Cortex of kidney (tissue), 1 donor: ENCODE measurements at places on chromosomes 2 and 18.

DNA sequence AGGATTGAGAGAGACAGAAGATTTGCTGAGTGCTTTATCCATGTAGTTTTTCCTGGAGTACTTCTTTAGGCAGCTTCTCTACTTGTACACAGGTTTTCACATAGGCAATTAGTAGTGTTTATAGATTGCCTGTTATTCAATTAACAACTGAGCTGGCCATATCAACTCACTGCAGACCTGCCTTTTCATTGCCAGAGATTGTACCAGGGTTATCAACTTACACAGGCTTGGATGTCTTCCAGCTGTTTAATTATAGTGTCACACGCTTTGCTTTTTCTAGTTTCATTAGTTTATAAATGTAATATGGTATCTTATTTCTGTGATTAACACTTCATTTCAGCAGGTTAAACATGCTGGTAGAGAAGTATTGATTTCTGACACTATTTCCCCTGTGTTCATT, 125.9 kb downstream of the GPD2 start:
- DNase-seq = no peak

DNA sequence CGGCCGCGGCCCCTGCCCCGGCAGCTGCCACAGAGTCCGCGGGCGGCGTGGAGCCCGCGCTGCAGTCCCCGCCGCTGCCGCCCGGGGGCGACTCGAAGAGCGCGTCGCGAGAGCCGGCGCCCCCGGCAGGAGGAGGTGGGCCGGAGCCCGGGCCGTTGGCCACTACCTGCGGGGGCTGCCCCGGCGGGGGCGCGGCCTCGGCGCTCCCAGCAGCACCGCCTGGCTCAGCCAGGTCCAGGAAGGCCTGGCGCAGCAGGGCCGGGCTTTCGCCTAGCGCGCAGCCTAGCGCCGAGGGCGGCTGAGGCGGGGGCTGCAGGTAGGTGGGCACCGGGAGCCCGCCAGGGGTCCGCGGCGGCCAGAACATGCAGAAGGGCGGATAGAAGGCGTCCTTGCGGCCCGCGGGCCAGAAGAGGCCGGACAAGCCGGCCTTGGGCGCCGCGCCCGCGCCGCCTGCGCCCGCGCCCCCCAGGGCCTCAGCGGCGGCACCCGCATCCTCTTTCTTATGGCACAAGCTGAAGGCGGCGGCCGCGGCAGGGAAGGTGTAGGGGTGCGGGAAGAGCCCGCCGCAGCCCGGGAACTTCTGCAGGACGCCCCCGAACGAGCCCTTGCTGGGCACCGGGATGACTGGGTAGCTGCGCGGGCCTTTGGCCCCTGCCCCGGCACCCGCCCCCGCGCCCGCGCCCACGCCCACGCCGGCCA, 3.9 kb downstream of the SKOR2 start:
- no peak for DNase-seq

DNA sequence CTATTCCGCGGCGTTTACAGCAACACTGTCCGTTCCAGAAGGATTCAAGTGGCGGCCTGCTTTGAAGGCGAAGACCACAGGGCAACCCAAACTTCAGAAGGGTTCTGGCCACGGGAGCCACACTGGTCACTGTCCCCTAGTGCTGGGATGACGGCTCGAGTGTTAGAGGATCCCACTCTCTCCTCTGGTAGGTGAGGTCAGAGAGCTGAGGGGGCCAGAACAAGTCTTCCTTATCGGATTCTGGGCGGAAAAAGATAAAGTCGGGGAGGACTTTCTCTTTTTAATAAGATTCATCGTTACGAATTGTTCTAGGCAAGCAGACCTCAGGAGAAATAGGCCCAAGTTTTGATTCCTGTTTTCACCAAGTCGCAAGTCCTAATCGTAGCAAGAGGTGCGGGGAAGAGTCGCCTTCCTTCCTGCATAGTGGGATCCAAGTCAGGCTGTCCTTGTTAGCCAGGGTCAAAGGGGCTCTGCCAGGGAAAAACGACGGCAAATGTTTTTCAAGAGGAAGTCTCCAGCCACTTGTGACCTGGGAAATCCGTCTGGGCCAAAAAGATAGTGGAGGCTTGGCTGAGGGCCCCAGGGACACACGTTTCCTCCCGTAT, 864 bp upstream of the MYL12A start:
- no peak for DNase-seq

GRCh38 chr2:8487461-8487932, 194.4 kb upstream of the ID2 start:
- no peak for DNase-seq

DNA sequence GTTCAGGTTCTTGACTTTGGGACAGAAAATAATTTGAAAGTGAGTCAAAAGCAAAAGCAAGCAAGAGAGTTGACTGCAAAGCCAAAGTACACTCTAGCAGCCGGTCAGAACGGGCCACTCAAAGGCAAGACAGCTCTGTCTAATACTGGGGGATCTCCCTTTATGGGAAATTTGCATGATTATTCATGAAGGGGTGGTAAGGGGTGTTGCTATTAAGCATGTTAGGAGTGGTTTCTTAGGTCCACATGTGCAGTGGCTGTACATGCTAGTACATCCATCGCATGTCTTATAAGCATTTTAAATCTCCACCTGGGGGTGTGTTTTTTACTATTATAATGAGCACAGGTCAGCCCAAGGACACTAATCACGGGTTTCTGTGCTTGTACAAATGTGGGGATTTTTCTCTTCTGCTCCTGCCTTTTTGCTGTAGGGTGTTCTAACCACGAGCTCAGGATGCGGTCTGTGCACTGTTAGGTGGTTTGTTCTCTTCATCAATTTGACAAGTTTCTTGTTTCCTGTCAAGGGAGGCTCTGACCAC, 60.2 kb upstream of the SPP2 start:
- DNase-seq = no peak

DNA sequence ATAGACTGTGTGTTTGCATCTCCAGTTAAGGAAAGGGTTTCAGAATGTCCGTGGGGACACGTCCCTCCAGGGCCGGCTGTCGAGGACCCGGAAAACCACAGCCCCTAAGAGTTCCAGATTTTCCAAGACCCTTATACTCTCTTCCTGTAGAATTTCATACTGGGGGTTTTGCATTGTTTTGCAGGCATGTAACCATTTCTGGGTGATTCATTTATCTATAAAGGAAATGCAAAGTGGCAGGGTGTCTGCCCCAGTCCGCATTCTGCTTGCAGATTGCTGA, 8.5 kb downstream of the SP9 start:
- DNase-seq = no peak

- no peak for DNase-seq
These were observed 298.6 kb upstream of the HNRNPA3 start for GRCh38 chr2:176913955-176914354.

DNA sequence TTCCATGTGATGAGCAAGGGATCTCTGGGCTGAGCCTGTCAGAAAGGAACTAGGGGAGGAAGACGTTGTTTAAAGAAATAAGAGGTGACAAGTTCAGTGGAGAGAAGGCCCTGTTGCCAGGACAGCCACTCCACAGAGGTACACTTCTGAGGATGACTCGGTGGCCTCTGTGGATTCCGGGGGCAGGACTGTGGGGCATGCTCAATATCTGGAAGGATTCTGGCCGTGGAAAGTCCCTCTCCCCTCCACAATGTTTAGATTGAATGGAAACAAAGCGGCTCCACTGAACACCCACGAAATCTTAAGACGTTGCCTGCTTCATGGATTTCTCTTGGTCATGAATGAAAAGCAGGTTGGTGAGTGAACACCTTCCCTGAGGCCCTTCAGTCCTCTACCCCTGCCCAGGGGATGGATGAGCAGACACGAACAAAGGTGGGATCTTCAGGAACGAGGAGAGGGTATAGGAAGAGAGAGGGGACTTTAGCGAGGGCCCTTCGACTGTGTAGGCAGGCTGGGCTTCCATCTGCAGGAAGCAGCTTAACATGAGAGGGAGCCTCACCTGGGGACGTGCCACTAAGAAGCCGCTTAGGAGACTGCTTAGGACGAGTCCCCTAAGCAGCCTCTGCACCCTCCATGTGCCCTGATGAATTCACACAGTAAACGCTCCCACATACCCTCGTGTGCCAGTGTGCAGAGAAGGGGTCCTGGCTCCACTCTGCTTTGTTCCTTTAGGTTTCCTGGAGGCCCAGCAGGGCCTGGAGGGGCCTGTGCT, 1.9 kb downstream of the NTSR2 start:
- no peak for DNase-seq

DNA sequence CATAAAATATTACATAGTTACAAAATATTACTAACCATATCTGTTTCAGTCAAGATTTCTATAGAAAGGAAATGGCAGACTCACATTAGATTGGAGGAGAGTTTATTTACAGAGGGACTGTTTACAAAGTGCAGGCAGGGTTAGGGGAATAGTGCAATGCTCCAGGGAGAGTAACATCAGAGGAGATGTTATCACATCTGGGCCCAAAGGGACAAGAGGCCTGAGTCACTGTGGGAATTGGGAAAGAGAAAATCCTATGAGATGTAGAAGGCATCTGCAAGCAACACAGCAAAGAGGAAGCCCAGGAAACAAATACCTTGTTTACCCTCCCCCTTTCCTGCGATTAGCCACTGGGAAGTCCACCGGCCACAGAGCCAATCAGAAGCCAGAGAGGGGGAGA, 227.3 kb upstream of the TANK start:
- DNase-seq = no peak

GRCh38 chr18:59459369-59460071, 100.5 kb upstream of the LMAN1 start:
- no peak for DNase-seq

GRCh38 chr2:227728035-227728434, at the start of gene SCYGR7:
Gene SCYGR7, plus strand, starts transcription at chr2:227728335. Its CDS starts 0 bp downstream, at chr2:227728335.
- DNase-seq = no peak

- DNase-seq = no peak
These were observed 112.2 kb downstream of the OSBPL6 start for GRCh38 chr2:178306352-178307073.

DNA sequence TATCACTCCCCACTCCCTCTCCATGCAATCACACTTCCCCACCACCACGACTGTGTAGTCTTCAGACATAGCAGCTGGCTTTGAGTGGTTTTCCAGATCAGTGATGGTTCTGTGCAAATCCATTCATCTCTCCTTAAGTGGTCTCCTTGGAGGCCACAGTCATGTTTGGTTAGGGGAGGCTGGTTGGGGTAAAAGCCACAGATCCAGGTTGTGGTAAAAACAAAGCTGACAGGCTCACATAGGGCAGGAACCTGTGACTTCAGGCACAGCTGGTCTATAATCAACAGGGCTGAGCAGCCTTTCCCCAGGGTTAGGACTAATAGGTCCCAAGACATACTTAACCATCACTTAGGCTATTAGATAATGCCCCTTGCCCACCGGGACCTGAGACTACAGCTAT, 46.2 kb upstream of the FZD7 start:
- DNase-seq = no peak

DNA sequence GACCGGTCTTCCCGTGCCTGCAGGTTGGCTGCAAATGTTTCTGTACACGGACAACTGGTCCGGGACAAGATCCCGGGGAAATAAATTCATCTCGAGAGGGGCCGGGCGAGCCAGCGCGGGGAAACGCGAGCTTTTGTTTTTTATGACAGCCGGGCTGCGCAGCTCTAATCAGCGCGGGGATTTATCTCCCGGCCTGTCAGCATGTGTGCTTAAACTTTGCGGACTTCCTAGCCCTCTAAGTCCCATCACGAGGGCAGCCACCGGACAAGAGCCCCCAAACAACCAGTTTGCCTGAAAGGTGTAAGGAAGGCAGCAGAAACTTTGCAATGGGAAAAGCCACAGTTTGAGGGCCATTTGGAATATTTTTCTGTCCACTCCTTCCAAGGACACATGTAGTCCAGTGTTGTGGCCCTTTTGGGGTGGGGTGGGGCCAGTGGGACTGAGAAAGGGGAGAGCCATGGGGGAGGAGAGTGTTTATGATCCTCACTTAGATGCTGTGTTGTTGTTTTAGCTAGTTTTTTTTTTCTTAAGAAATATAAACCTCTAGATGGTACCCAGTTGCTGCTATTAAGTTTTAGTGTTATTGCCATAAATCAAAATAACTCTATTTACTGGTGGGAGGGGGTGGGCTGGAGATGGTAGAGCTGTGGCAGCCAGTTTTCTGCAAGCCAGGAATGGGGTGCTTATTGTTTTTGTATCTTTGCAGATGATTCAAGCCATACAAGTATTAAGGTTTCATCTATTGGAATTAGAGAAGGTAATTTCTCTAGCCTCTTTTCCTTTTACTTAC, 6.0 kb downstream of the MEIS1 start:
- DNase-seq = no peak

DNA sequence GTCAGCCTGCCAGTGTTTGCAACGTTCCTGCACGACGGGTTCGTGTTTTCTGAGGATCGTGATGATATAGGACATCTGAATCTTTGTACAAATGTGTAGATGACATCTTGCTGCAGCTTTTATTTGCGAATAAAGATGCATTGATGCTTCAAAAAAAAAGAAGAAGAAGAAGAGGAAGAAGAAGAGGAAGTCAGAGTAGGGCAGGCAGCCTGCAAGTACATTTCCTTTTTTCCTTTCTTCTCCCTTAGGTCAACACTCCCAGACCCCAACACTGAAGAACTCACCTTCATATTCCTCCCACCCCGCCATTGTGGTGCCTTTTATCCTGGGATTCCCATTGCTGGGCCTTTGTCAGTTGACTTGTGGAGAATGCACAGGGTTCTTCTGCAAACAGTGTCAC, 91.5 kb downstream of the FHOD3 start:
- no peak for DNase-seq

GRCh38 chr2:28325567-28326468, 66.8 kb upstream of the FOSL2 start:
- no peak for DNase-seq

- DNase-seq = no peak
These were observed 582.1 kb upstream of the SETBP1 start for GRCh38 chr18:44098551-44099098.

DNA sequence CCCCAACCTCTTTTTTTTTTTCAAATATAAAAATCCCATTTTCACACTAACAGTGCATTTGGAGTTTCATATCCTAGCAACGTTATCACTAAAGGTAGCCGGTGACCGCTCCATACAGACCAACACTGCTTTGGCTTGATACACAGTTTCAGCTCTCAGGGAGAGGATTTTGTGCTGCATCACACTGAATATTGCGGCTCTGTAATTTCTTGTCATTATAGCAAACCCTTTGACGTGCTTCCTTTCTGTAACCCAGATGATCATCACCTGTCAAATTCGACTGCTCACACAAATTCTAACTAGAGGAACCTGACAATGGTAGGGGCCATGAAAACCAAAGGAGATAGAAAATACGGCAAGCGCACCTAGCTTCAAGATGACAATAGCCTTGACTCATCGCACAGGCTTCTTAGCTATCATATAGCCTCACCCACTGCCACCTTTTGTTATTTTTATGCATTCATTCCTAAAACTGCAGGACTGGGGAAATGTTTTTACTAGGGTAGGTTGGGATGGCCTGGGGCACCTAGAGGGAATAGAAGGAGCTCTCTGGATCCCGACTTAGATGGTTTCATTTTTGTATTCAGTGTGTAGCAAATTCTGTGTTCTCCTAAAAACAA, 582.9 kb upstream of the PIK3C3 start:
- DNase-seq = no peak
